Stimulated activated naive CD8-positive, alpha-beta T cell treated with anti-CD3 and anti-CD28 coated beads, Interleukin-15, Interleukin-2, amounts not matched to agents 100 U/mL and 50 U/mL, for 24 hours (primary cell): ENCODE measurements at places on chromosomes 12 and 14.

- DNase-seq: no peak
Measured at GRCh38 chr12:68765696-68766095, 19.7 kb downstream of the SLC35E3 start.

DNA sequence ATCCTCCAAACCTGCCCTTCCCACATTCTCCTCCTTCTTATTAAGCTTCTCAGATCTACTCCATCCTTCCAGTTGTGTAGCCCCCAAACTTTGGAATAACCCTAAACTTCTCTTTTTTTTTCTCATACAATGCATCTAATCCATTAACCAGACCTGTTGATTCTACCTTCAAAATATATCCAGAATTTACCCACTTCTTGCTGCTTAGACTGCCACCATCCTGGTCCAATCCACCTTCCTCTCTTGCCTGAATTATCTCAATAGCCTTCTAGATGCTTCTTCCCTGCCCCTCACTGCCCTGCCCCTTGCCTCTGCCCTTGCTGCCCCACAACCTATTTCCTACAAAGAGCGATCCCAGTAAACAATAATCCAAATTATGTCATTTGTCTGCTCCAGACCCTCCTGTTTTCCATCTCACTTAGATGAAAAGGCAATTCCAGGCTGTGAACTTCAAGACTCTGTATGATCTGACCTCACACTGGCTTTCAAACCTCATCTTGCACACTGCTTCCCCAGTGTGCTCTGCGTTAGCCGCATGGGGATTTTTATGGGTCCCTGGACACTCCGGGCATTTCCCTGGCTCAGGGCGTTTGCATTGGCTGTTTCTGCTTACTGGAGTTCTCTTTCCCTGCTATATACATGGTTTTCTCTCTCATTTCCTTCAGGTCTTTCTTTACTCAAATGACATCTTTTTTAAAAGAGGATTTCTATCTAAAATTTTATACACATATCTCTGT is 42.6 kb upstream of the HIF1A start:
- no peak for DNase-seq

- no peak for DNase-seq
Measured at GRCh38 chr14:24207104-24207551, 1.6 kb downstream of the TSSK4 start.

DNA sequence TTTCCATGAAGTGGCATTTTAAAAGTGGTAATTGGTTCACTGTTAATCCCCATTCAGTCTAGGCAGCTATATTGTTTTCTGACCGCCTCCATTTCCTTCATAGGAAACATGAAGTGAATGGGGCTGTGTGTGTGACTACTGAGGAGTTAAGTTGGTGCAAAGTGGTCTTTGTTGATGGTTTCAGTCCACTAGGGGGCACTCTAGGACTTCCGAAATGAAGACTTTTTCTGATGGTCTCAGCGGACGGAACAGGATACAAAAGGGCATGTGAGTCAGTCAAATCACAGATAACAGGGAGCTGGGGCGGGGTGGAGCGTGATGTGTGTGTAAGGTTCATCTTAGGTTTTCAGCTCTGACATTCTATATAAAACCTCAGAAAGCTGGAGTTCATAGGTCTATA is 240.1 kb upstream of the OR4E1 start:
- DNase-seq: peak; percentile 77

- DNase-seq: no peak
Measured at GRCh38 chr12:68272732-68273131, 19.3 kb upstream of the IL22 start.

GRCh38 chr12:77973579-77973978 is 142.9 kb downstream of the NAV3 start:
- DNase-seq: no peak

GRCh38 chr12:64595863-64596793 is 14.2 kb upstream of the RASSF3 start:
- DNase-seq: no peak

- DNase-seq: no peak
Measured at GRCh38 chr14:92413379-92413778, 90.4 kb downstream of the SLC24A4 start.
